ENCODE measurements at places on chromosomes 3 and 15.

DNA sequence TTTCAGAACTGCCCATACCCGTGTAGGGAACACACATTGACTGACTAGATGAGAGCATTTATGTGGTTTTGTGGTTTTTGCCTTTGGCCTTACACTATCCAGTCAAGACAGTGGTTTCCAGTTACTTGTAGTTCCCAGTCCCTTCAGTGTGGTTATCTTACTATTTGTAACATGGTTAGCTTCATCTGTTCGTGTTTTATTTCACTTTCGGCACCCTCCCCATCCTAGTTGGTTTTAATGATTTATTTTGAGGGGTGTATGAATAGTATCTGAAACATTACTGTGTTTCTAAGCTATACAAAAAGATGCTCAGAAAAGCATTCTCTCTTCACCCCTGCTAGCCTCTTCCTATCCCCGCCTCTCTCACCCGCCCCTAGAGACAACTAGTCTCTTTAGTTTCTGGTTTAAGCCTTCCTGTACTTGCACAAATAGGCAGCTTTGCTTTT lies 14.1 kb downstream of the LYSMD4 start:
- no peak for DNase-seq

- DNase-seq: no peak
These were observed 26.1 kb upstream of the KLHL6 start for GRCh38 chr3:183581496-183582155.

GRCh38 chr15:52136442-52136980 lies 23.9 kb upstream of the BCL2L10 start:
- DNase-seq: no peak

GRCh38 chr15:57697588-57697987 lies 8.9 kb upstream of the POLR2M start:
- DNase-seq: no peak

DNA sequence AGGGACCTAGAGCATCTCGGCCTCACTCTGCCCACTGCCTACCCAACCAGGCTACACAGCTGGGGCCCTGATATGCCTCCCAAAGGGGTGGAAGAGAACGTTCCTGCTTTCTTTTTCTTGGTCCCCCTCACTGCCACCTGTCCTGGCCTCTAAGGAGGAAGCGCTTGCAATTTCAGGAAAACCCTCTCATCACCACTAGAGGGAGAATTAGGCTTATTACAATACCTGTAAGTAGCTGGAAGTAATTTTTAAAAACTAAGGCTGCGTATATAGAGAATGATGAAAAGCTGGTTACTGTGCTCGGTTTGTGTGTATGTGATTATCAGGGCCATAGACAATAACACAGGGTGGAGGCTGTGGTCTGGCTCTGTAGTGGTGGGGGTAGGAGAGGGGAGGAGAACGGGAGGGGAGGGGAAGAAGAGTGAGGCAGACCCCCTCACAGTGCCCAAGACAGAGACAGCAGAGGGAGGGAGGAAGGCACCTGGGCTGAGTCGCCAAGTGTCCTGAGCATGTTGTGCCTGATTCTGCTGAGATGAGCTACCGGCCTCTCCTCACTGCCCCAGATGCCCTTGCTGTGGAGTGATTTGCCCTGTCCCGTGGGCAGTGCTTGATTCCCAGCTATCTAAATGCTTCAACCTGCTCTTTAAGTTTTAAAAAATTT lies 3.3 kb downstream of the GABRG3 start:
- DNase-seq: no peak

GRCh38 chr3:97952280-97952679 lies 20.0 kb downstream of the RIOX2 start:
- DNase-seq: no peak

DNA sequence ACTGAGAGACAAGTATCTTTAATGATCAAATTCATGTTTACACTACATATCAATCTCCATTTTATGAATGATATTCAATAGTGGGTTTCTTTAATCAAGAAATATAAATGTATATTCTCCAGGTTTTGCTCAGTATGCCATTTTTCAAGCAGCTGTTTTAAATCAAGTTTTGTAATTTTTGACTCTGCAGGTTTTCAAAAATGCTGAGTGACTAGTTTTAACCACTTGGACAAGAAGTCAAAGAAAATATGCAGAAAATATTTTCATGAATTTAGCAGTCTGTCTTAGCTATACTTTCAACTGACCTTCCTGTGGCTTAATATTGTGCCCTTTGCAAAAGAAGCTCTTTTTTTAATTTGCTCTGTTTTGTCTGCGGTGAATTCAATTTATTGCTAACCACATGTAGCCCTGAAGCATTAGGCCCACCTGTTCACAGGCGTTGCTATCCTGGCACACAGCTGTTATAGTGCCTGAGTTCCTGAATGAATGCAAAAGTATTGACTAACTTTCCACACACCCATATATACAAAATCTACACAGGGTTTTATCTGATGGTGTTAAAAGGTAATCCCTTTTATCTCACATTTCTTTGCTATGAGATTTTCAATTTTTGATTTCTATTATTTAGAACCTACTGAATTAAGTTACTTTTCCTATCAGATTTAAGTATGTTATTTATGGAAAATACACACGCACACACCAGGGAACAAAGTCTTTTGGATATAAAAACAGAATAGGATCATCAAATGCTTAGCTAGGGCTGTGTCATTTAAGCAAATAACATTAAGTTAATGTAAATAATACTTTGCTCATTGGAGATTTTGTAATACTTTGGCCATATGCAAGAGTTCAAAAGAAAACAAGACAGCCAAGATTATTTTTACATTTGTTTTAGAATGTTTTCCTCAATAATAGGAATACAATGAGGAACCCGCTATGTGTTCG lies 1166.1 kb upstream of the GBE1 start:
- DNase-seq: no peak

GRCh38 chr3:73727117-73727821 lies 102.5 kb upstream of the PDZRN3 start:
- DNase-seq: peak; percentile 68

- DNase-seq: no peak
These were observed 4.6 kb downstream of the PIK3R4 start for GRCh38 chr3:130741946-130742610.

Data from ELF-1 (cell line).